Esophagus (tissue), 2 donors: ENCODE measurements at places on chromosomes 3 and 15. TPM values are rescaled to one million over a fixed set of nuclear protein-coding genes. Genes with fewer than 3 reads are reported as not detected.

The GOLGA6A gene
- polyA plus RNA-seq, result 0.02 TPM

The RBP2 gene
- 0.43 TPM for polyA plus RNA-seq

The SLC38A3 gene
- polyA plus RNA-seq, result 0.11 TPM

The DTX3L gene
- polyA plus RNA-seq, result 5.9 TPM

The SLC9C1 gene
- not detected for polyA plus RNA-seq

The CYP1A2 gene
- 0.06 TPM for polyA plus RNA-seq

The AQP9 gene
- 0.05 TPM for polyA plus RNA-seq

The IQCF5 gene
- not detected for polyA plus RNA-seq

The FMN1 gene
- 1.0 TPM for polyA plus RNA-seq

The CD80 gene
- 0.04 TPM for polyA plus RNA-seq

The GOLGA6L6 gene
- not detected for polyA plus RNA-seq

The EFHB gene
- 1.7 TPM for polyA plus RNA-seq

The GOLGA8K gene
- 0.08 TPM for polyA plus RNA-seq

The GNB4 gene
- polyA plus RNA-seq, result 2.1 TPM

The RAB5A gene
- 66.6 TPM for polyA plus RNA-seq

The TNFAIP8L3 gene
- 9.0 TPM for polyA plus RNA-seq

The SPATA12 gene
- 0.05 TPM for polyA plus RNA-seq

The GRM7 gene
- polyA plus RNA-seq, result not detected

The STRIT1 gene
- 0.14 TPM for polyA plus RNA-seq

The MAGI1 gene
- polyA plus RNA-seq, result 10.6 TPM

The HACL1 gene
- 8.3 TPM for polyA plus RNA-seq

The CNTN6 gene
- polyA plus RNA-seq, result not detected

The BLM gene
- polyA plus RNA-seq, result 2.3 TPM

The ADAMTS9 gene
- 3.1 TPM for polyA plus RNA-seq

The NECTIN3 gene
- polyA plus RNA-seq, result 0.67 TPM

The EPB42 gene
- polyA plus RNA-seq, result not detected

The LSAMP gene
- 0.10 TPM for polyA plus RNA-seq

The SLC7A14 gene
- polyA plus RNA-seq, result not detected

The C3orf18 gene
- polyA plus RNA-seq, result 1.8 TPM

The SKOR1 gene
- polyA plus RNA-seq, result 0.16 TPM

The DNASE1L3 gene
- polyA plus RNA-seq, result 39.3 TPM

The HEG1 gene
- polyA plus RNA-seq, result 6.0 TPM

The GPR149 gene
- polyA plus RNA-seq, result not detected

The SLC27A2 gene
- polyA plus RNA-seq, result 2.7 TPM

The MST1R gene
- polyA plus RNA-seq, result 23.6 TPM

The FBXW12 gene
- not detected for polyA plus RNA-seq

The SLCO3A1 gene
- 18.5 TPM for polyA plus RNA-seq

The SPINK8 gene
- polyA plus RNA-seq, result 1.2 TPM
